ENCODE measurements at places on chromosomes 4 and X.

GRCh38 chr4:2591189-2591588 is 54.7 kb downstream of the FAM193A start:
- no peak for DNase-seq

- DNase-seq, result no peak
Measured at GRCh38 chrX:45428831-45429230, 228.2 kb upstream of the DIPK2B start.

GRCh38 chr4:130478406-130478805 is 1382.5 kb downstream of the C4orf33 start:
- DNase-seq, result no peak

DNA sequence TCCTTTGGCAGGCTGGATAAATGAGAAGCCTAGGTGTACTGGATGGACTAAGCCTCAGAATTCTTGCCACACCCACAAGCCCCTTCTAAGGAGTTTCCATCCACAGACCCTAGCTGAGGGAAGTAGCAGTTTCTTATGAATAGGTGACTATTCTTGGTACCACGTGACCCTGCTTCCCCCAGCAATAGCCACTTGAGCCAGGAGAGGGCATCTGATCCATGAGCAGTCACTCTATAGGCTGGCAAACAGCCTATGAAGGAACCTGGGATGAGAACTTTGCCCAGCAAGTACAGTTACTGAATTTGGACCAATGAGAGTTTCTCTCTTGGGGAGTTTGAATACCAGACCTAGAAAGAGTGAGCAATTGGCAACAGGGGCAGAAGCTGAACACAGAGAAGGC is 84.0 kb downstream of the RTL9 start:
- DNase-seq, result no peak

DNA sequence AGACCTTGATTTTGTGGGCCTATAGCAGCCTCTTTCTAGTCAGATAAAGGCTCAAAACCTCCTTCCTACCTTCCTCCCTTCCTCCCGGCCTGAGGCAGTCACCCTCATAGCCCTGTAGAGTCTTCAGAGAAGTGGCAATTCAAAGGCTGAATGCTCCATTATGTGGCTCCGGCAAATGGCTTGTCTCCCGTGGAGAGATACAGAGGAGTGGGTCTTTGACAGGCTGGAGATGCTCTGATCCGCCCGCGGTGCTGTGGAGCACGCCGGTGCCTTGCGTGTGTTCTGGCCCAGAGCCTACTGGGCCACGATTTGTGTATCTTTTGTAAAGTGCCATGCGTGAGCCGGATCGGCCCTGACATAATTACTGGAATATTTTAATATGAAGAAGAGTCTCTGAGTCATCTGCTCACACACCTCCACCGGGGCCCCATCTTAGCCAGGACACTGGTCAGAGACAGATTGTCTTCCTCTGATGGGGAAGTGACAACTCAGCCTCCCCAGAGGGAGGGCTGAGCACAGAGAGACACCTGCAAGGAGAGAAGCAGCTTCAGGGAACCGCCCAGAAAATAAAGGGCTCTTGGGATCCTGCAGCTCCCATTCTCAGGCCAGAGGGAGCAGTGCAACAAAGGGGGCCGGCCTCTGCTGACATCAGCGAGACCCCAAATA is 88.7 kb downstream of the DCTD start:
- DNase-seq, result no peak

GRCh38 chr4:14196131-14196530 is 568.6 kb upstream of the BOD1L1 start:
- no peak for DNase-seq

GRCh38 chrX:136016881-136017280 is 31.6 kb downstream of the SLC9A6 start:
- DNase-seq, result no peak

DNA sequence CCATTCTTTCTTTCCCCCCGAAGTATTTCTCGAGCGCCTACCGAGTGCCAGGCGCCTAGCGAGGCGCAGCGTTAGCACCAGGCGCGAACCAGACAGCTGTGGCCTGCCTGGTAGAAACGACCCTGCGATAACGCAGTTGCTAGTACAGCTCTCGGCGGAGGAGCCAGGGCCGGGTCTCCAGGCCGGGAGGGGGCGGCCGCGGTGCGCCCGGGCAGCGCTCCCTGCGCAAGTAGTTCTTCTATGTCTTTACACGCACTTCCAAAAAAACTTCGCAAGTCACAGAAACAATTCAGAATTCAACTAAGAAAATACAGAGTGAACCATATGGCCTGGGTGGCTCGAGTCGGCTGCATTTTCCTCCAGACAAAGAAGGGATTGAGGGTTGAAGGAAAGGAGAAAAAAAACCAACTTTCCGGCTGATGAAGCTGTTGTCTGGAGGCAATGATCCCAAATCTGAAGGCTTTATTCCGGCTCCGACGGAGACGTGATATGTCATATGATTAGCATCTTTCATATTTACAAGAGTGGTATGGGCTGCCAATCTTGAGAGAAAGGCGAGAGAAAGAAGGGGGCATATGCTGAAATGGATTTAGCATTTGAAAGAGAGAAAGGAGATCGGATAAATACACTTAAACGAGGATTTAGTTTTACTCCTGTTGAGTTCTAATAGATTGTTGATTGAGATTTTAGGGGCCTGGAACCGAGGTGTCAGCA is 7.2 kb upstream of the NEUROG2 start:
- no peak for DNase-seq

- DNase-seq, result no peak
Measured at GRCh38 chr4:25755911-25756310, 100.3 kb downstream of the SLC34A2 start.

DNA sequence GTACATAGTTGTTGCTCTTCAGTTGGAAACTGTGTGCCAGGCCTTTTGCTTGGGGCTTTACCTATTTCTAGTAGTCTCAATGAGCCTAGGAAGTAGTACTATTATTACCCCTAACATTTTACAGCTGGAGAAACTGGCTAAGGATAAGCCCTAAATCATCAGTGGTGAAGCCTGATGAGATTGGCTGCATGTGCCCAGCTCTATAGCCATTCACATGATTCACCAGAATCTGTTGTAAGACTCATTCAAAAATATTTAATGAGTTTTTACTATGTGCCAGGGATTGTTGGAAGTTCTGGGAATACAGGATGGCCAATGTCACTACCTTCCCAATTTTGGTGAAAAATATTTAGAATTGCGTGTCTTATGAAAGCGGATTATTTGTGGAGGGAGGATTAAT is 2.8 kb downstream of the KIT start:
- no peak for DNase-seq

- DNase-seq, result no peak
Measured at GRCh38 chr4:52096048-52096447, 44.9 kb downstream of the SPATA18 start.

GRCh38 chr4:79147251-79147650 is 178.6 kb downstream of the NAA11 start:
- DNase-seq, result no peak

GRCh38 chr4:27414887-27415731 is 554.5 kb downstream of the STIM2 start:
- DNase-seq, result no peak

GRCh38 chrX:69568828-69569227 is 47.1 kb upstream of the EDA start:
- no peak for DNase-seq

- no peak for DNase-seq
Measured at GRCh38 chr4:87855559-87855958, 22.8 kb downstream of the MEPE start.

DNA sequence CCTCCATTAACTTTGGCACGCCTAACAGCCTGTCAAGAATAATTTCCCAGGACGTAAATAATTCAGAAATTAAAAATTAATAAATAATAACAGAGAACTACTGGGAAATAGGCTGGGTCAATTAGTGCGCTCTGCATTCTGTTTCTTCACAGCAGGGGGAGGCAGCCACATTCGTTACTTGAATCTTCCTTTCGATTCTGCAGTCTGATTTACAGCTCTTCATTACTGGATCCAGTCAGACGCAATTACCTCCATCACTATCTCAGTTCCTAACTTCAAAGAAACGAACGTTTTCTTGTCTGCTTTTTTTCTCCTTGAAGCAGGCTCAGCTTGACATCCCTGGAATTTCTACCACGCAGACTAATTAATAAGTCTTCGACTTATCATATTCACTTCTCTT is 9.0 kb upstream of the RPL34 start:
- DNase-seq, result no peak

GRCh38 chr4:5300283-5300682 is 249.0 kb downstream of the STK32B start:
- DNase-seq, result no peak

- DNase-seq, result no peak
Measured at GRCh38 chr4:111633663-111634266, 511.5 kb upstream of the FAM241A start.
